NCI-H146 (cell line): ENCODE measurements at places on chromosomes 3 and 15.

- no peak for DNase-seq
Measured at GRCh38 chr15:100968050-100968966, 49.2 kb downstream of the LRRK1 start.

DNA sequence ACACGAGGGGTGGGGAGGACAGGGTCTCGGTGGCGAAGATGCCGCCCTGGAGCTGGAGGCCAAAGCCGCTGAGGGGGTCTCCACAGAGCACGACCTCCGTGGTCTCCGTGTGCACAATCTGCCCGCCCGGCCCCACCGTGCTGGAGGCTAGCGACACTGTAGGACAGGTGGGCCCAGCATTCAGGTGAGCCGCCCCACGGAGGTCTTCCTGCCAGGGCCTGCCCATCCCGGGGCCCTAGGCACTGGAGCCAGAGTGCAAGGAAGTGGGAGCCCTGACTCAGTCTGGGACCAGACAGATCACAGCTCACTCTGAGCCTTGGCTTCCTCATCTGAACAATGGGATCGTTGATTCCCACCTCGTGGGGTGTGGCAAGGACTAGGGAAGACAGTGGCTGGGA is 25.8 kb downstream of the GRIP2 start:
- DNase-seq, result no peak

GRCh38 chr15:63752075-63752684 is 81.6 kb downstream of the HERC1 start:
- peak; percentile 57 for DNase-seq

DNA sequence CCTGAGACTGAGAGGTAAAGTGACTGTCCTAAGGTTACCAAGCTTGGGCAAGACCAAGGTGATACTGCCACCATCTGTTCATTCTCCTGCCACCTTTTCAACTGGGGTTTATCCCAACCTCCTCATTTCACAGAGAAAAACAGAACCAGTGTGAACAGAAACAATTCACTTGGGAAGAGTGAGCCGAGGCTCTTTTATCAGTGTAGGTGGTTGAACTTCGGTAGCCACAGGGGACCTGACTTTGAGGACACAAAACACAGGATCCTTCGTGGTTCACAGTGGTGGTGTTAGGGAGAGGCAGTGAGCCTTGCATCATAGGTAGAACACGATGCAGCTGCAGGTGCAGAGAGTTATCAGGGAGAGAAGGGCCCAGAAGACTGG is 72.8 kb upstream of the ICE2 start:
- DNase-seq, result no peak

- DNase-seq, result no peak
Measured at GRCh38 chr3:10946526-10946925, 46.0 kb upstream of the SLC6A1 start.

DNA sequence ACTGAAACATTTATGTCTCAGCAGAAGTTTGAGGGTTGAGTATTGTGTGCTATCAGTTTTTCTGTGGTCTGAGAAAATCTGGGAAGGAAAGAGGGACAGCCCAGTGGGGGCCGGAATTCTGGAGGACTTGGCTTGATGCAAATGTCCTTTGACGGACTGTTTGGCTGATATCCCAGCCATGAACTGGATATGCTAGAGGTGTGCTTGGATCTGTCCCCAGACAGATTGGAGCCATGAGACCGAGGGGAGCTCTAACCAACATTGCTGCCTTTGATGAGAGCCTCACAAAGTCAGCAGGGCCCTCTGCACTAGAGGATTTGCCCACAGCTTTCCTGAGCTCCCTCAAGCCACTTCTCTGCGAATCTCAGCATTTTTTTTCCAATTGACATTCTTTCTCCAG is 405.6 kb downstream of the NTRK3 start:
- DNase-seq, result no peak

DNA sequence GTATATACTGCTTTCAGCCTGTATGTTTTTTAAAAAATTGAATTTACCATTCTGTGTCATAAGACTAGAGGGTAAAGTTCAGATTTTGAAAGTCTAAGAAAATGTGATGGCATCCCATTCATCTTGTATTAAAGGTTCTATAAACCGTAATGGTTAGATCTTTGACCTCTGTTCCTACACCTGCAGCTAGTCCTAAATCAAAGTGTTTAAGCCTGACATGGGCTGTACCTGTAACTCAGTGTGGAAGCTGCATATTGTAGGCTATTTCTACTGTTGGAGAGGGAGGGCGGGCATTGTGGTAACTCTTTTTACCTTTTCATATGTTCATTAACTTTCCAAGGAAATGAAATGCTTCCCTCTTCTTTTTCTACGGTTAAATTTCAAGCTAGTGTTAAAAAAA is 53.9 kb downstream of the ARHGEF26 start:
- DNase-seq, result no peak
